ENCODE measurements at places on chromosomes 6 and 20. TPM values are rescaled to one million over a fixed set of nuclear protein-coding genes. Genes with fewer than 3 reads are reported as not detected.

DNA sequence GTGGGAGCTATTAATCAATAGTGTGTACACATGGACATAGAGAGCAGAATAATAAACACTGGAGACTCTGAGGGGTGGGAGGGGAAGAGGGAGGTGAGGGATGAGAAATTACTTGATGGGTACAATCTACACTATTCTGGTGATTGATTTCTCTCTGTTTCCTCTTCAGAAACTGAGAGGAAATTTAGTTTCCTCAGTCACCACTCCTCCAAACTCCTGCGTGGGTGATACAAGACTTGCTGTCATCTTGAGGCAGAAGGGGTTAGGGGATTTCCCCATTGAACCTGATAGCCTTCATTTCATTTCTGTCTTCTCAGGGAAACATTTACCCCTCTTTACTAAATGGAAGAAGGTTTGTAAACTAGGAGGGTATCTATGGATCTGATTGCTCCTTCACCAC, 84.3 kb upstream of the ESR1 start:
- peak; percentile 34 for DNase-seq

GRCh38 chr6:155077784-155078183, 82.7 kb downstream of the TIAM2 start:
- DNase-seq: no peak

DNA sequence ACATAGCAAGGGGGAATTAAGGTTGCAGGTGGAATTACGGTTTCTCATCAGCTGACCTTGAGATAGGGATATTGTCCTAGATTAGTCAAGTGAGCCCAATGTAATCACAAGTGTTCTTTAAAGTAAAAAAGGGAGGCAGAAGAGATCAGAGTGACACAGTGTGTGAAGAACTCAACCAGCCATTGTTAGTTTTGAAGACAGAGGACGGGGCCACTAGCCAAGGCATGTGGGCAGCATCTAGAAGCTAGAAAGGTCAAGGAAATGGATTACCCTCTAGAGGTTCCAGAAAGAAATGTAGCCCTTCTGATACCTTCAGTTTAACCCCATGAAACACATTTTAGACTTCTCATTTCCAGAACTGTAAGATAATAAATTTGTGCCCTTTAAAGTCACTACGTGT, 18.5 kb upstream of the TSPYL1 start:
- no peak for DNase-seq

- no peak for DNase-seq
Measured at GRCh38 chr6:113558431-113558830, 298.7 kb upstream of the MARCKS start.

DNA sequence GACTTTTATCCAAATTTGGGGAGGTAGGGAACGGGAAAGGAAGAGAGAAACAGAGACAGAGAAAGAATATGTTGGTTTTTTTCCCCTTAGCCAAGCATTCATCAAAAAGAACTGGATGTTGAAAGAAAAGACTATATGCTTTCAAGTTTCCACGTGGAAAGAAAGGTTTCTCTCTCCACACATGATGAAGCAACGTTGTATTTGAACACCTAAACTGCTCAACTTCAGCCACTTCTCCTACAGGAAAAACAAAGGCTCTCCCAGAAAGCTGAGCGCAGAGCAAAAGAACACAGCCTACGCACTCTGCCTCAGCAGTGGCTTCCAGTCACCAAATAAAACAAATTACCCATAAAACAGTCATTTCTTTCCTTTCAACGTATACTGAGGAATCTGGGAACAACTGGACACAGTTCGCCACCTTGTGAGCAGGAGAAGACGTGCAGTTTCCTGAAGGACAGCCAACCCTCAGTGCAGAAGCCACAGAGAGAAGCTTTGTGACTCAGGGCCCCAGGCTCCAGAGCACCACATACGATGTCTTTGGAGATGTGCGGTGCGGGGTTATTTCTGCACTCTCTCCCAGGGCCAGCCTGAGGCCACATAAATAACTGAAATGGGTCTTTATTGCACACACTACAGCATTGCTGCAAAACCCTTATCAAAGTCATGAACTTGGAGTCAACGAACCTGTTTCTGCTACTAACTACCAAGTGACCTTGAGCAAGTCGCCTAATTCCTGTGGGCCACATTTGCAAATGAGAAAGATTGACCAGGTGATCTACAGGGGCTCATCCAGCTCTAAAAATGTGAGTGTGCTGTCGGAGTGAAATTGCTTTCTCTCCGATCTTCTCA, 10.1 kb downstream of the IL17F start:
- no peak for DNase-seq

DNA sequence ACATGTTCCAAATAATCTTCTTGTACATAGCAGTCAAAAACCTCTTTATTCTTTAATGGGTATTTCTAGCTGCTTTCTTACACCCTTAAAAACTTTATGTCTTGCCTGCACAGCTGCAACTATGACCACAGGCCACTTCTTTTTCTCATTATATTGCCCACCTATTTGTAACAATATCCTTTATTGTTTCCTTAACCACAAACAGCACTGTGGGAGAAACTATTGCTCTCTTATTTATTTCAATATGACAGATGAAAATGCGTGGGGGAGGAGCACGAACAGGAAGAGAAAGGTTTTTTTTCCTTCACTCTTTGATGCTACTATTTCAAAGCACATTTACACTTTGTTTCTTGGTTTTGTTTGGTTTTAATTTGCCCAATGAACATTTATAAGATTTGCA, 253.5 kb downstream of the GJA1 start:
- no peak for DNase-seq

DNA sequence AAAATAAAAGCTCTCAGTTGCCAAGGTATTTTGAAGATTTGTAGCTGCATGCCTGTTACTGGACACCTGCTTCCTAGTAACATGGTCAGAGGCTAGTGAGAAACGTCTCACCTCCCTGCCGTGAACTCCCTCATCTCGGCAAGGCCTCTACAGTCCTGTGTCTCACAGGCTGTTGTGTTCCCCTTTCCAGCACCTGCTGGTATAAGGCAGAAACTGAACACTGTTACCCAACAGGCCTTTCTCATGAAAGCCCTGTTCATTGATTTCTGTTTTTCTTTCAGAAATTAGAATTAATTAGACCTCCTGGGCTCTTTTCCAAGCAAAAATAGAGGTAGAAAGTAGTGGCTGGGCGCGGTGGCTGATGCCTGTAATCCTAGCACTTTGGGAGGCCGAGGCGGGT, 17.6 kb upstream of the SRSF3 start:
- no peak for DNase-seq

The SULF2 gene
- total RNA-seq: 0.66 TPM

DNA sequence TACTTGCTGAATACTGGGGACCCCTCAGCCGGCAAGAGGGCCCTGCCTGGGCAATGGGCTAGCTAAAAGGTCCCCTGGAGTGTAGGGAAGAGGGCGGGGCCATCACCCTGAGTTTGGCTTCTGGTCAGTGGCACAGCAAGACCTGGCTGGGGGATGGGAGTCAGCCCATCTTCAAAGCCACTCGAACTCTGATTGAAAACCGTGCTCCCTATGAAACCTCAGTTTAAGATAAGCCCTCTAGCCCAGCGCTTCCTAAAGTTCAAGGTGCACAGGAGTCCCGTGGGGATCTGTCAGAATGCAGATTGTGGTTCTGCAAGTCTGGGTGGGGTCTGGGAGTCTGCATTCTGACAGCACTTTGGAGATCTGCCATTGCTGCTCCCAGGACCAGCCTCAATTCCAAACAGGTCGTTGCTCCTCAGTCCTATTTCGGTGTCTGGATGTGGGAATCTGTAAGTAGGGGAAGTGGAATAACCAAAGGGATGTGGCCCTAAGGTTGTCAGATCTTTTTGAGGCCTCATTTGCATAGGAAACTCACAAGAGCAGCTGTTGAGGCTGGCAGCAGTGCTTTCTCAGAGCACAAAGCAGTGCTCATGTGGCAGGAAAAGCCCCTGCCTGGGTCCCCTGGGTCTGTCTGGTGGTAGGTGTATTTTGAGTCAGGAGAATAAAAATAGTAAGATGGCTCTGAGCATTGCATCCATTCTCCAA, 85.3 kb upstream of the SCP2D1 start:
- no peak for DNase-seq

- no peak for DNase-seq
Measured at GRCh38 chr6:74409447-74409846, 713.4 kb downstream of the CD109 start.

The CHRNA4 gene
- total RNA-seq: not detected

DNA sequence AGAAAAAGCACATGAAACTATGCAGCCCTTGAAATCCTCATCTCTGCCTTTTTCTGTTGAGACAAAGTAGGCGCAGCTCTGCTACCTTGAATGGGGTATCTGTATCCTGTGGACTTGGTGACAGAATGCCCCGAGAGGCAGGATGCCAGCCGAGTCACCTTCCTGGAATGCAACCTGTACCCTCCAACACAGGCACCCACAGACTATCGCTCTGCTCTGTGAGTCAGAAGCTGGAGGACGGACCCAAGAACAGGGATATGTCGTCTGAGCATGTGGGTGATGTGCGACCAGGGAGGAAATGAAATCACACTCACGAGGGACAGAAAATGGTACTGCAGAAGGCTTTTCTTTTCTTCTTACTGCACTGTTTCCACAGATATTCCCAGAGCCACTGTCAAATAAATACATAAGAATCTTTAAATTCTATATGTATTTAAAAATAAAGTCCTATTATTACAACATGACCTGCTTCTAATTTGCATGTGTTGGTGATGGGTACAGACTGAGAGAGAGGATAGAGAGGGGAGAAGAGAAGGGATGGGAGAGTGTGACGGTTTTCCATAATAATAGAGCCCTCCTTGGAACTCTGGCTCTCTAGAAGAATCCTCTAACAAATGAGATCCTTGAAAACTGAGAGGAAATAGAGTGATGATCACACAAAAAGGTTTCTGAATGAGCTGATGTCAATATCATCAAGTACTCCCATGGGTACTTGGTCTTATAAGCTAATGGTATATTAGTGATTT, 308.1 kb downstream of the FOXC1 start:
- DNase-seq: no peak

GRCh38 chr6:45787384-45787783, 228.3 kb downstream of the CLIC5 start:
- DNase-seq: no peak

DNA sequence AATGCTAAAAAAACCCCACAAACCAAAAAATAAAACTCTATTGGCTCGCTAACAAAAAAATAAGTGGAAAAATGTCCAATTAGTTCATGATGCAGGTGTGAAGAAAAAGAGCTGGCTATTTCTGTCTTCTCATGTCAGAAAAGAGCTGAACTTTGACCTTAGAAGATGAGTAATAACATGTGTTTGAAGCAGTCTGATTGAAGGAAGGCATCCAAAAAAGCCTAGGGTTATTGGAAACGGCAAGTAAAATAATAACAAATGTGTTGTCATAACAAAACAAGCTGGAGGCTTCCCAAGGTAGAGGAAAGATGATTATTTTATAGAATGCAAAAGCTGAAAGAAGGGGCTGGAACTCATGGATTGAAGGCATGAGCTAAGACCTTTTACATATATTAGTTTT, 94.4 kb upstream of the FAM184A start:
- DNase-seq: no peak

DNA sequence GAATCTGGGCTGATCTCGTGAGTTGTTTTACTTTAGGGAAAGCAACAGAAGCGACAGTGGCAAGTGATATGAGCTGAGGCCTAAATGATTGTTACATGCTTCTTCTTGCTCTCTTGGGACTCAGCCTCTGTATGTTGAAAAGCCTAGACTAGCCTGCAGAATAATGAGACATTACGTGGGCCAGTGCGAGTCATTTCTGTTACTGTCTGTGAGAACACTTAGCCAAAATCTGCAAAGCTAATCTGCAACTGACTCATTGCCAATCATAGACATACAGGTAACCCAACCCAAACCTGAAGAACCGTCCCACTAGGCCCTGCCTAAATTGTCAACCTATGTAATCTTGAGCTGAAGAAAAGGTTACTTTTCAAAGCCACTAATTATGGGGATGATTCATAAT, 77.4 kb upstream of the F13A1 start:
- DNase-seq: no peak

GRCh38 chr20:6135347-6135746, 12.5 kb upstream of the FERMT1 start:
- no peak for DNase-seq

- DNase-seq: no peak
Measured at GRCh38 chr6:27096834-27097511, 150.5 kb upstream of the PRSS16 start.

DNA sequence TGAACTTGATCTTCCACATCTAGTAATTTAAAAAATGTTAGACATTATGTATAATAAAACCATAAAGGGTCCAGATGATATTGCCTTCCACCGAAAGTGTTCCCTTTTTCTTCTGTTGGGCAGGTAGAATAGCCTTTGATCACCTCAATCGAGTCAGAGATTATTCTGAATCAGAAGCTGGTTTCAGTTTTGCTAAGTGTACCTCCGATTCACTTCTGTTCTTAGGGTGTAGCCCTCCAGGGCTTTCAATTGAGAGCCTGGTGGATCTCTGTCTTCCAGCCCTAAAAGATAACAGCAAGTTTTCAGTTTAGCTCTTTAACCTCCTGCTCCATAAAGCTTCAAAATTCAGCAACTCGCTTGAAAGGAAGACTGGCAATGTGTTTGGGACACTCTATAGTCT, 21.1 kb upstream of the AIG1 start:
- no peak for DNase-seq

The CRYBG1 gene
- 10.2 TPM for total RNA-seq

The BPIFB4 gene
- not detected for total RNA-seq

- DNase-seq: no peak
Measured at GRCh38 chr6:101085327-101085726, 204.2 kb upstream of the ASCC3 start.

GRCh38 chr20:39799366-39799965, 837.3 kb downstream of the DHX35 start:
- DNase-seq: no peak

DNA sequence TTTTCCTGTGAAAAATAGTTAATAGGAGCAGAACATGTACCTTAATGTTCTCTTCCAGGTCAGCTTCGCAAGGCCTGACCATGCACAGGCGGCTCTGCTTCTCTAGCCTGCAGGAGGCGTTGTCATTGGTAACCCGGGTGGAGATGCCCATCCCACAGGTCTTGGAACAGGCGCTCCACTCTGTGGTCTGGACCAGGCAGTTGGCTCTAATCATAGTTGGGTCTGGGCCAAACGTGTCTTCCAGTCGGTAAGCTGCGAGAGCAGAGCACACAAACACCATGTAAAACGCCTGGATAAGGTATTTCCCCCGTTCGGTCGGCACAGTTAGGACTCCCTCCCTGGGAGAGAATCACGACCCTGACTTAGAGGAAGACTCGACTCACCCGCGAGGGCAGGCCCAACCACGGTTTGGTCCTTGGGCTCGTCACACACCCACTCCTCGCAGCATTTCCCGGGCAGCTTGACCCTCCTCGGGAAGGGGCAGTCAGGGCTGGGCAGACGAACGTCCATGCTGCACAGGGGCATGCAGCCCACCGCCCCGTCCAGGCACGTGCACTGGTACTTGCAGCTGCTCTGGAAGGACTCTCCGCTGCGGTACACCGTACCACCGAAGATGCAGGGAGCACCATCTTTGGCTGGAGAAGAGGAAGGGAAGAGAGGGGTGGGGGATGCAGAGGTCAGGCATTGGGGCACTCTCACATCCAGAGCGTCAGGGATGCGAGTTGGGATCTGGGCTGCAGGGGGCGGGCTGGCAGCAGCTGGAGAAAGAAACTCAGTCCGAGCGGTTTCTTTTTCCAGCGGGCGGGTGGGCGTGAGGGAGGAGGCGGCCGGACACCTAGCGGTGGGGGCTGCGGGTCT, 1.0 kb downstream of the CCN2 start:
- DNase-seq: no peak

The CST4 gene
- total RNA-seq: not detected

The ARMC12 gene
- 0.24 TPM for total RNA-seq

- no peak for DNase-seq
Measured at GRCh38 chr20:11686820-11687543, 230.7 kb upstream of the BTBD3 start.

All from activated T-helper 1 cell treated with anti-CD3 and anti-CD28 coated beads, Interleukin-12 subunit alpha, Interleukin-12 subunit beta, Interleukin-2, Interleukin-4 antibody, amounts not matched to agents 30 ng/mL and 10 ng/mL and 1 ng/mL, durations not matched to agents 14 hours and 24 hours and 36 hours (primary cell).